M059J (cell line): ENCODE measurements at places on chromosomes 4 and X. TPM values are rescaled to one million over a fixed set of nuclear protein-coding genes. Genes with fewer than 3 reads are reported as not detected.

The FAM9B gene
- total RNA-seq = not detected in 2 replicates

The SHROOM3 gene
- 12.9 and 15.7 TPM in 2 replicates for total RNA-seq

The NPY5R gene
- total RNA-seq = not detected in 2 replicates

The MAGEC3 gene
- total RNA-seq = 0.57 and 0.76 TPM in 2 replicates

DNA sequence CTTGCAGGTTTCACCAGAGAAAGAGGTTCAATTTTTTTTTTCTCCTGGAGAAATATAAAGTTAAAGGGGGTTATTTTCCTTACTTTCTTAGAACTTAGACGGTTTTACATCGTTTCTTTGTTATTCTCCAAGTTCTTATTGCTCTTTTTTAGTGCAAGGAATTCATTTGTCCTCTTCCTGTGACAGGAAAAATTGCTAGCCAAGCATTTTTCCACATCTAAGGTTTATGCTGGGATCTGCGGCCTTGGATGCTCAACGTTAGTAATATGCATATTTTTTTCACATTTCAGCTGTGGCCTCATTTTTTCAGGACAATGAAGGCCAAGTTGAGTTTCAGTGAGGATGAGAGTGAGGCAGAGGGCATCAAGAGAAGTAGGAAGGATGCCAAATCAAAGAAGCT is 948.9 kb downstream of the PCDH19 start:
- no peak for DNase-seq

The IL13RA1 gene
- 141 and 174 TPM in 2 replicates for total RNA-seq

The TREX2 gene
- 1.6 TPM in 1 of 2 replicates, not detected in the other for total RNA-seq

The MAGEE2 gene
- not detected in 2 replicates for total RNA-seq

The PTCHD1 gene
- not detected in 2 replicates for total RNA-seq

The MAGEA2B gene
- total RNA-seq = 1.9 and 2.5 TPM in 2 replicates

- DNase-seq = no peak
Observed at GRCh38 chrX:2462074-2462473, 38.7 kb downstream of the DHRSX start.

The SMIM31 gene
- not detected in 2 replicates for total RNA-seq

The DSPP gene
- not detected in 2 replicates for total RNA-seq

The SPATA4 gene
- total RNA-seq = 0.12 TPM in 1 of 2 replicates, not detected in the other

The CFAP47 gene
- 0.05 TPM in 1 of 2 replicates, not detected in the other for total RNA-seq

- DNase-seq = peak; percentile 24
Observed at GRCh38 chr4:1356181-1356998, 9.4 kb downstream of the UVSSA start.

DNA sequence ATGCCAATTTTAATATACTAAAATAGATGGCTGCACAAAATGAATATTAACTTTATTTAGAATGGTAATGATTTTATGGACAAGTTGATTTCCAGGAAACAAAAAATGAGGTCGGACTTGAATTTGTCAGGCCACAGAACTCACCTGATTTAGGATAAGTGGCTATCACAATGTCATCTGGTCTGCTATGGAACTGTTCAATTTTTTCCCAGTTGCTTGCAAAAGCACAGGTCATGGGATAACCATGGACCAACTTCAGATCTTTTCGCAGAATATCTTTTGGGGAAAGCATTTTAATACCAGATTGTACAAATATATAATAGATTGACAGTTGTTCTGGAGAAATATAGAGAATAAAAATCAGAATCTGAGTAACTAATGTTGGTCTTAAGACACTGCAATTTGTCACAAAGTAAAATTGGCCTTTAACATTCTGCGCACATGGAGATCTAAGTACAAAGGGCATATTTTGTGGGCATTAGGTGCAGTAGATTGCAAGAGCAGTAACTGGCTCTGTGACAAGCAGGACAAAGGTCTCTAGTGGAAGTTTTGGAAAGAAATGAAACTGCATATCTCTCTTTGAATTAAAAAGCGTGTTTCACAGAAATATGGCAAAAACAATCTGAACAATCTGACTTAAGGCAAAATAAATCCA is 5.4 kb downstream of the SULT1B1 start:
- no peak for DNase-seq

DNA sequence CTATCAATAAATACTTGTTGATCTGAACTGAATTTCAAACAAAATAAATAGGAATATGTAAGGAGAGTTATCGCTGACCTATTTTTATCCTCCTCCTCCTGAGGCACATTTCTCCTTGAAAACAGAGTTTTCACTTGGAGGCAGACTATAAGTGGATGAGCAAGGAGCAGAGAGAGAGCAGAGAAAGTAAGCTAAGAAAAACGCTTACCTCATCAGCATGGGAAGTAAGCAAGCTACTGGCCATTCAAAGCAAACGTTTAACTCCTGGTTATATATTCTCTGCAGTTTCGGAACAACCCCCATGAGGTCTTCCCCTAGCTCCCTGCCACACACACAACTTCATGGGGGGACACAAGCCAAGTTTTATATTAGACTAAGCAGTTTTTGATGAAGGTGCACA is 13.2 kb downstream of the ZDHHC9 start:
- no peak for DNase-seq
